ENCODE measurements at places on chromosomes 2 and 18.

DNA sequence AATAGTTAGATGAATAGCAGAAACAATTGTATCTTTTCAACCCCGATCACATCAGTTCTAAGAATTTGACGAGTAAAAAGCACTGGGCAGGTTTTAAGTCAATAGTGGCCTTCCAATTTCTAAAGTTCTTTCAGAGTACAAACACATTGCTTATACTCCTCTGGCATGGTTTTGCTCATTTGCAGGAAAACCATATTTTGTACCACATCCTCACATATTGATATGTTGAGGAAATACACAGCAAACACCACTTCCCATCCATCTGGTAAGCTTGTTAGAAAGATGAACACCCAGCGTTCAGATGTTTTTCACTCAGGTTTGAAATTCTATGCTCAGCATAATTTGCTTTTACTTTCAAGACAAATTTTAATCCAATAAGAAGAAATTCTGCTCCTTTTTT lies 344.6 kb upstream of the ACVR2A start:
- no peak for DNase-seq

DNA sequence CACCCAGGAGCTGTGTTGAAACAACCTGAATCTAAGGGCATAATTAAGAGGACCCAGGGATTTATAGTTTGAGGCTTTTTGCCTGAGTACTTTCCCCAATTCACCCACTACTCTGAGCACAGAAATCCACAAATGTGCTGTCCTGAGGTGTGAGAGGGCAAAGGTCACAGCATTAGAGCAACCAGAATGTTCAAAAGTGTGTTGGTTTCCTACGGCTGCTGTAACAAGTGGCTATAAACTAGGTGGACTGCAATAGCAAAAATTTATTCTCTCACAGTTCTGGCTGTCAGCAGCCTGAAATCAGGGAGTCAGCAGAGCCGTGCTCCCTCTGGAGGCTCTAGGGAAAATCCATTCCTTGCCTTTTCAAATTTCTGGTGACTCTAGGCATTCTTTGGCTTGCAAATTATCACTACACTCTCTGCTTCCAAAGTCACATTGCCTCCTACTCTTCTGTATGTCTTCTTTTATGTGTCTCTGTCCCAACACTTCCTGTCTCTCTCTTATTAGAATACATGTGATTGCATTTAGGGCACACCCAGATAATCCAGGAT lies 91.4 kb upstream of the TACR1 start:
- no peak for DNase-seq

DNA sequence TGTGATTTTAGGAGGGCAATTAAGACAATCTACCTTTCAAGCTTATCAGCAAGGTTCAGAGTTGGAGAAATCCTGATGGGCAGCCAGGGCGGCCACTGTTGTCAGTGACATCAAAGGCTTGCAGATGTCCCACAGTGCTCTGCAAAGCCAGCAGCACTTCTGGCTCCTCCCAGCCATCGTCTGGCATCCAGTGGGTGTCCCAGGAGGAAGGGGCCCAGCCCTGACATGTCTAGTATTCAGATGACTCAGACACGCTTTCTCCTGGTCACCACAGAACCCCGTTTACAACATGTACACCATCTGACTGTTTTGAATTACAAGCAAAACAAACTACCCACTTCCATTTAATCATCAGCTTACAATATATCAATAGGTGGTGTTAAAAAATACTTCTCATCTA lies 61.4 kb downstream of the CYRIA start:
- no peak for DNase-seq

DNA sequence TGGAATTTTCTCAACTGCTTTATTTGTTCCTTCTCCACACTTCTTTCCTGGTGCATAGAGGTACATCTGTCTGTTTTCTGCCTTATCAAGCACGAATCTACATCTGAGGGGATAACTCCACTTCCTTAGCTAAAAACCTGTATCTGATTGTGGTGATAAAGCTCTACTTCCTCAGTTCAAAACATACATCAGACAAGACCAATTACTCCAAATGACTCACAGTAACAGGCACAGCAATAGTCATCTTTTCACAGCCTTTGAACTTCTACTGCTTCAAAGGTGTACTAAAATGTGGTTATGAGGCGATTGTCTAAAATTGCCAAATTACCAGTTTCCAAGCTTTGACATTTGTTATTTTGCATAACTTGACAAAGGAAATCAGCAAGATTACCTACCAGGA lies 803.6 kb upstream of the ZEB2 start:
- DNase-seq = no peak

GRCh38 chr2:83109284-83109683 lies 1349.8 kb downstream of the SUCLG1 start:
- DNase-seq = no peak

DNA sequence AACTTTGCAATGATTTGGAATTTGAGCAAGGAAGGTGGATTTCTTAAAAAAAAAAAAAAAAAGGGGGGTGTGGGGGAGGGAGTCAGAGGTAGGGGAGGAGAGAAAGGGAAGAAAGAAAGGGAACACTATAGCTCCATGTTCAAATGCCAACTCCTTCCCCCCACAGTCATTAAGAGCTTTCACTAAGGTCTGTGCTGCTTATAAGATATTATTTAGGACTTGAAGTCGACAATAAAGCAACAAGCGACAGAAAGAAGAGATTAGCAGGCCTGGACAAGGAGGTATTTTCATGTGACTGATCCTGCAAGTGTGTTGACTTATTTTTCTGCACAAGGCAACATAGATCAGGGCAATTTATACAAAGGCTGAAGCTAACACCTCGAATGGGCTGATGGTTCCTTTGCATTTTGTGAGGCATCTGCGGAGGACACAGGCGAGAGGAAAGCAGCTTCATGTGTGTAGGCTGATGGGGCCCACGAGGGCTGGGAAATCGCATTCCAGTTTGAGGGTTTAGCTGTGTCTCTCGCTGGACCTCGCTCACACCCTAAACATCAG lies 382.0 kb downstream of the SOX11 start:
- DNase-seq = no peak

- DNase-seq = no peak
Measured at GRCh38 chr2:50763776-50764175, 268.2 kb downstream of the NRXN1 start.

DNA sequence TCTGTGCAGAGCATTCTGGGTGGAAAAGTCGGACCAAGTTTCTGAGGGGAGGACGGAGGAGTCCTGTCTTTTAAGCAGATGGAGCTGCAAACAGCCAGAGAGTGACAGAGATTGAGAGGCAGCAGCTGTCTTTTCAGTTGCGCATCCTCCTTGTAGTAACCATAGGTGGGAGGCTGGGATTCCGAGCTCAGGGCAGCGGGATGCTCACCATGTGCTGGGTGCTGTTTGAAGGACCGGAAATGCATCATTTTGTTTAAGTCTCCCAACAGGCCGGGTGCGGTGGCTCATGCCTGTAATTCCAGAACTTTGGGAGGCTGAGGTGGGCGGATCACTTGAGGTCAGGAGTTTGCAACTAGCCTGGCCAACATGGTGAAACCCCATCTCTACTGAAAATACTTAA lies 93.4 kb downstream of the AGAP1 start:
- no peak for DNase-seq

DNA sequence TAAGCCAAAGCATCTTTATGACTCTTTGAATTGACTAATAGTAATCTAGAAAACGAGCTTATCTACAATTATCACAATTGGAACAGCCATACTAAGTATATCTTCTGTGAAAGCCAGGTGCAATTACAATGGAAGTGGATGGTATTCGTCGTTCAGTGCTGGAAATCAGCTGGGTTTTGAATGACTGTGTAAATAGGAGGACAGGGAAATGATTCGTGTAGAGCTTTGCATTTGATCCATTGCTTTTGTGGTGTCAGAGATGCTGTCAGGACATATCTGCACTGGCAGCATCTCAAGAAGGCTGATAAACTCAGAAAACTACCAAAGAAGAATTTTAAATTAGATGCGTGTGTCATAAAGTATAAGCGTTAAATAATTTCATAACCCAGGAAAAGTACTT lies 187.1 kb downstream of the ZNF407 start:
- no peak for DNase-seq

DNA sequence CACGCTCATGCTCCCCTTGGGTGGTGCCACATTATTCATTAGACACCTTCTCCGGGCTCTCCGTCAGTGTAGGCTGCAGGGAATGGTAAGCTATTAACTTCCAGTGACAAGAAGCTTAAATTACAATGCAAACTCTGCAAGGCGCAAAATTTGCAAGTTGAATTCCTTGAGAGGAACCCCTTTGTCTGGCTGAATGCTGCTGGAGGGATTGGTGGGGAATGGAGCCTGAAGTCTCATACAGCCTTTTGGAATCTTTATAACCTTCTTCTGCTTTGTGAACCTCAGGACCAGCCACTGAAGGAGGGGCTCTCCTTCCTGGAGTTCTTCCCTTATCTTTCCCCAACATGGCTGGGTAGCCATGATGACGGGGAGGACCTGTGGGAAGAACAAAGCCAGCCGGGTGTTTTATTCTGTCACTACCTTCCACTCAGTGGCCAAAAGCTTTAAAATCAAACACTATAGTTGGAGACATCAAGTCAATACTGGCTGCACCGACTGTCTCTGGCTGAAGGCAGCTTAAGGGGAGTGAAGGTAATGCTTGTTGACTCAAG lies 220.9 kb upstream of the EPHA4 start:
- DNase-seq = no peak

DNA sequence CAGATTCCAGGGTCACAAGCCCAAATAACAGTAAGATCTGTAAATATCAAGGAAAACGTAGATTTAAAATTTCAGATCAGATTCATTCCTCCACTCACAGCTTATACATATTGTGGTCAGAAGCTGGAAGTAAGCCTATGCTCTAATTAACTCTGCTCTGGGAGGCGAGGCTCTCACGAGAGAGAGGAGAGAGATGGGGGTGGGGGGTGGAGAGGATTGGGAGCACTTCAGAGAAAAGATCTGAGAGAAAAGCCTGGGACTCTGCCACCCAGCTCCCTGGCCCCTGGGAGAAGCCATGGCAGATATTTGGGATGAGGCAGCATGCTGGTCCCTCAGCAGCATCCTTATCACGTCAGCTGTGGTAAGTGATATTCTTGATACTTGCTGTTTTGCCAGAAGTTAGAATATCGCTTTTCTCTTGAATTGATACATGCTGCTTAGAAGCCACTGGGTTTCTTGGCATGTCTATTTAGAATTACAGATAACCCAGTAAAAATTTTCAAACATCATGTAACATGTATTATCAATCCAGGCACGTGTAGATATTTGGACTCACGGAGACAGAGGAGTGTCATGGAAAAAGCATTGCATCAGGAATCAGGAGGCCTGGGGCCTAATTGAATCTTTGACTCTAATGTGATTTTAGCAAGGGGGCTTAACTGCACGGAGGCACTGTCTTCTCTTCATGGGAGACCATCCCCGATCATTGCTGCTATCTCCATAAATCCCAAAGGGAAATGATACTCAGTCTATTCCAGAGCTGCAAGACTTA lies 265.4 kb downstream of the HRH4 start:
- DNase-seq = no peak

DNA sequence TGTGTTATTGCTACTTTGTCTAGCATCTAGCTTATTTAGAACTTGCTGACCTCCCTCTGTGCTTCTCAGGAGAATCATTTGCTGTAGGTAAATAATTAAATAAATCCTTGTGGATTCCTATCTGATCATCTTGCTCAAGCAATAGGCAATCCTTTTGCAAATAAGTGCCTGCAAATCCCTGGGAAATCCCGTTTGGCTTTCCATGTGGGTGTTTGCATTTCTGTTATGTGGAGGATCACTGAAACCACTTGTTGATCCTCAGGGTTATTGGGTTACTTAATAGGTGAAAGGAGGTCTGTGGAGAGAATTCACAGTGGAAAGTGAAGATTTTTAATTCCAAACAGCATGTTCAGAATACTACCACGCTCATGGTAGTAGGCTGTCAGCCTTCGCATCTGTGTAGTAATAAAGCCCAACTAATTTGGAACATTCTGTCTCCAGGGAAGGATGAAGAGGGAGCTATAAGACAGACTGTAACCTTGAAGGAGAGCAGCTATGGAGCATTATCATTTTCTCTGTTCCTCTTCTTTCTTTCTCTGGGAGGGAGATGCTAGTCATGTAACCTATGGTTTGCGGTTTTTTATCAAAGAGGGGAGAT lies 72.5 kb downstream of the GULP1 start:
- DNase-seq = no peak

- no peak for DNase-seq
Measured at GRCh38 chr2:221969087-221969829, 329.5 kb downstream of the PAX3 start.

GRCh38 chr2:64203131-64203857 lies 59.1 kb upstream of the PELI1 start:
- no peak for DNase-seq

GRCh38 chr2:157441072-157441454 lies 2.8 kb downstream of the CYTIP start:
- no peak for DNase-seq

DNA sequence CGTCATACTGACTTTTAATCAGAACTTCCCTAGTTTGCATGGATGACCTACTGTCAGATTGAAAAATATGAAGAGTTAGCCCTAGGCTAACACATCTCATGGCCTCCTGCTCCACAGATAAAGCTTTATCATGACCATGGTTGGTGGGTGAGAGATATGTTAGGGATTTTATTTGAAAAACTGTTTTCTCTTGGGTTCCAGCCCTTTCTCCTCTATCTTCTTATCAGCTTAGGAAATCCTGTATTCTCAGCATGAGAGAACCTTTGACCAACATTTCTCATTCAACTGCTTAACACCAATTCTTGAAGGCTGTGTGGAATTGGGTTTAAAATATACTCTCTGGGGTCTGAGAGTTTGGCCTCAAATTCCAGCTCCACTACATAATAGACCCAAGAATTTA lies 1407.0 kb upstream of the CELF4 start:
- no peak for DNase-seq

GRCh38 chr18:10839421-10839820 lies 309.9 kb downstream of the PIEZO2 start:
- DNase-seq = no peak

GRCh38 chr18:48548921-48549320 lies 10.1 kb downstream of the CTIF start:
- DNase-seq = no peak

GRCh38 chr2:46267616-46268015 lies 29.6 kb upstream of the EPAS1 start:
- no peak for DNase-seq

Data from activated gamma-delta T cell treated with anti-CD3 and anti-CD28 coated beads, Interleukin-2, amount 50 U/mL, for 16 hours (primary cell).